ENCODE measurements at places on chromosomes 11 and 22. TPM values are rescaled to one million over a fixed set of nuclear protein-coding genes. Genes with fewer than 3 reads are reported as not detected.

GRCh38 chr11:37712251-37712650 is 1114.2 kb upstream of the RAG2 start:
- DNase-seq = peak; percentile 21

Gene BAD
- 38.1 TPM for polyA plus RNA-seq

GRCh38 chr11:130718120-130718519 is 198.2 kb downstream of the SNX19 start:
- peak; percentile 57 for DNase-seq

DNA sequence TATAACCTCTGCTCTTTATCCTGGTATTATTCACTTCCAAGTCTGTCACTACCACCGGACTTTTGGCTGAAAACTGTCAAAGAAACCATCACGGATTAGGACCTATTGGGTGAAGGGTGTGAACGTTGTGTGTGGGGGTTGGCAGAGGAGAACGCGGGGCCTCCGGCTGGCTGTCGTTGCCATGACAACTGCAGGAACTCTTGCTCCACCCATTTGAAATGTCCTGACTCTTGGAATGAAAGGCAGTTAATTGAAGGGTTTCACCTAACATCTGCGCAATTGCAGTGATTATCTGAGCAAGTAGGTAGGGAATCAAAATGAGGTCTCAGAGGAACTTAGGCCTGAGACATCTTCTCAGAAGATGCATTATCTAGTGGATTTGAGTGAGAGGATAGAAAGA is 60.9 kb upstream of the CLMP start:
- no peak for DNase-seq

Gene NCR3LG1
- 0.35 TPM for polyA plus RNA-seq

GRCh38 chr11:102840018-102840417 is 3.4 kb downstream of the MMP3 start:
- DNase-seq = no peak

Gene ZW10
- 13.5 TPM for polyA plus RNA-seq

Gene PRSS23
- polyA plus RNA-seq = 26.1 TPM

DNA sequence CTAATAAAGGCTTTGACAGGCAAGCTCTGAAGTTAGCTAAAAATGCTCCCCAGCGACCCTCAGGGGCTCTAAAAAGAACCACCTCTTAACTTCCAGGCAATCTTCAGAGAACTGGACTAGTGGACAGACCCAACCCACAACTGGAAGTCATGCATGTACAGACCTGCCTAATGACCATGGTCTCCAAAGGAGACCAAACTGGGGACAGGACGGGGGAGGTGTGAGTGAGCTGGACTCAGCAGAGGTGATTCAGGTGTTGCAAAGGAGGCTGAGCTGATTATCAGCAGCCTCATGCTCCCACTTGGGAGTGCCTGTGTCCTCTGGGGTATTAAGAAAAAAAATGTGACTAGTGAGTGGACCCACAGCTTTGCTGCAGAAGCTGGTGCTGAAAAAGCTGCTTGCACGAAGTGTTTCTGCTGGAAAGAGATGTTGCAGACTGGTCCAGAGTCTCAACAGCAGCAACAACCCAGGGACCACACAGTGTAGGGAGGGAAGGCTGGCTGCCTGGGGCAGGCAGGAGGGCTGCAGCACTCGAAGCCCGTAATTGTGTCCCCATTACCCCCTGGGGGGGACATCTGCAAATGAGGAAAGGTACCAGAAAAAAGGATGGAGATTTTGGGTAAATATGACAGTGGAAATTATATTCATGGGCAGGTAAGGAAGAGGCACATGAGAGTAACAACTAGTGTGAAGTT is 35.3 kb downstream of the PITPNB start:
- DNase-seq = no peak

- no peak for DNase-seq
Observed at GRCh38 chr11:122832721-122833470, 5.4 kb upstream of the CRTAM start.

- DNase-seq = no peak
Observed at GRCh38 chr11:33861386-33861785, 30.5 kb downstream of the LMO2 start.

Data from muscle of leg (tissue), 16 donors.